Esophagus mucosa (tissue), 1 donor: ENCODE measurements at places on chromosomes 4 and X. TPM values are rescaled to one million over a fixed set of nuclear protein-coding genes. Genes with fewer than 3 reads are reported as not detected.
A peak's percentile ranks its signal among the peaks of the same experiment; 100 is the strongest.

- ATAC-seq = peak; percentile 68
Measured at GRCh38 chrX:264634-265455, 16.3 kb upstream of the PLCXD1 start.

- ATAC-seq = no peak
Measured at GRCh38 chrX:22121161-22121560, 89.0 kb downstream of the PHEX start.

- no peak for ATAC-seq
Measured at GRCh38 chrX:153299855-153300254, 21.7 kb downstream of the PNMA6F start.

GRCh38 chr4:40046311-40046980 is 10.2 kb upstream of the N4BP2 start:
- no peak for ATAC-seq

DNA sequence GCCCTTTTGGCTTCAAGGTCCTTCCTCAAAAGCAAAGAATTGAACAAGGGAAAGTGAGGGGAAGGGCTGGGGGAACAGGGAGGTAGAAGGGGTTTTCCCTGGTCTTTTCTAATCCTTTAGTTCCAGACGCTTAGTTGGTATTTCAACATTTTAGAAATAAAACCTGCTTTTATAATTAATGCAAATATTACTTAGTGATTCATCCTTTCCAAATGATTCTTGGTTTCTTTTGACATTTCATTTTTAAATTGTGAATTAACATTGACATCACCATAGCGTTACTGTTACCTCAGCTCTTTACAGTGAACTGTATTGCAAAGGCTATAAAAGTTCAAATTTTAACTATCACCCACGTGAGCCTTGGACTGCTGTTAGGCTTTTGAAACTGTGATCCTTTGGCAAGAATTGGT is 20.9 kb downstream of the NFKB1 start:
- peak; percentile 47 for ATAC-seq

DNA sequence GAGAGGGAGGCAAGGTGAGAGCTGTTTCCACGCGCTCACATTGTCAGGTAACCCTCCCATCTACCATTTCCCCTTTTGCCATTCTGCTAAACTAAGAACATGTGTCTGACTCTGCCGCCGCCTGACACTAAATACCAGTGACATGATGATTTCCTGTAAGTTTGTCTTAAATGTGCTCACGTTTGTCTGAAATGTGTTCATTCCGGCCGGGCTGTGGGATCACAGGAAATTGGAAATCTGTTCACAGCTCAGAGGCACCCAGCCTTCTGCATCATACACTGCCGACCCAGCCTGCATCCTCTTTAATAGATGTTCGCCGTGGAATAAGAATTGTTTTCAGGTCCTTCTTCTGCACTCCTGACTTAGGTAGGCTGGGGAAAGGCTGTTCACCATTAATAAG is 336.2 kb upstream of the PPARGC1A start:
- ATAC-seq = no peak

DNA sequence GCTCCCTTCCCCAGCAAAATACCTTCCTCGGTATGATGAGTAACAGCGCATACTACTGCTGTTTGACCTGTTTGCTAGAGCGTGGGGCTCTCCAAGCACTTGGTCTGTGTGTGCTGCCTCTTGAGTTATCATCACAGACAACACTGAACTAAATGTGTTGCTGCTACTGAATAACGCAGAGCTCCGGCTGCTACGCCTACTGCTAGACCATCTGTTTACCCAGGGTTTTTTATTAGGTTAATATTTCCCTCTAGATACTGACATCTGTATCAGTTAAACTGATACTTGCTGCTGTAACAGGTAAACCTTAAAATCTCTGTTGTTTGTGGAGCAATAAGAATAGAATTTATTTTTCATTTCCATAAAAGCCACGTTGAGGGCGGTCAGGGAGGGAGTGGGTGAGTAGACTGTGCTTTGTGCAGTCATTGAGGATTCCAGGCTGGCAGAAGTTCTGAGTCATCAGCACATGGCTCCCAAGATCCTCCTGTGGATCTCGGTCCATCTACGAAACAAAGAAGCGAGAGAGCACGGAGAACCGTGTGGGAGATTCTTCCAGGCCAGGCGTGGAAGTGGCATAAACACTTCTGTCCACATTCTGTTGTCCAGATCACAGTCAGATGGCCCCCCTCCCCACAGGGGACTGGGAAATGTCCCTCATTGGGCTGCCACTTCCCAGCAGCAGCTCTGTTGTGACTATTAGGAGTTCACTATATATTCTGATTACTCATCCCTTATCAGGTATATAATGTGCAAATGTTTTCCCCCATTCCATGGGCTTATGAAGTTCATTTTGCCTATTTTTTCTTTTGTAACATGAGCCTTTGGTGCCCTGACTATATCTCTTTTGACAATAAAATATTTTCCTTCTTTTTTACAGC is 14.1 kb downstream of the GRK4 start:
- peak; percentile 41 for ATAC-seq

- no peak for ATAC-seq
Measured at GRCh38 chrX:106987488-106987887, 12.5 kb downstream of the MORC4 start.

DNA sequence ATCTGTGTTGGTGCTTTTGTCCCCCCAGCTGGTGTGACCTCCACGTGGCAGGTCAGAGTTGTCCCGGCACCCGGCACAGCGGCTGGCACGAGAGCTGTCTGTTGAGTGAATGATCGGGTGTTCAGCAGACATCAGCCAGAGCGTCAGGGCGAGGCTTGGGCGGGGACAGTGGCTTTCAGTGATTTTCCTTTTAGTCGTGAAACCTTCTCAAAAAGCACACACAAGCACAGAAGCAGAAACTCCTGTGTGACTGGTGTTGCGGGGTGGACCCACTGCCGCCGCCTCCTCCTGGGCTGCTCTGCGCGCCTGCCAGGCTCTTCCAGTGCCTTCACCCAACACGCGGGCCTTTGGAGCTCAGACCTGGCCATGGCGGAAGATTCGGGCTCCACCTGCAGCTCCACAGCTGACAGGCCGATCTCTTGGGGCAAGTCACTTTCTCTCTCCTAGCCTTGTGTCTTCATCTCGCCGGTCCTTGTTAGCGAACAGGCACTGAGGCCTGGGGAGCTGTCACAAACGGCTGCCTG is 51.4 kb upstream of the HGFAC start:
- ATAC-seq = peak; percentile 19

- ATAC-seq = peak; percentile 40
Measured at GRCh38 chrX:331151-331824, 12.7 kb upstream of the GTPBP6 start.

The ERCC6L gene
- 2.9 TPM for total RNA-seq

The TGIF2LX gene
- total RNA-seq = not detected

The ASB12 gene
- total RNA-seq = not detected

The PNPLA4 gene
- total RNA-seq = 36.0 TPM

The EXOC1L gene
- not detected for total RNA-seq

The DGKK gene
- total RNA-seq = not detected
